ENCODE measurements at places on chromosomes 2 and 18.

GRCh38 chr2:61853086-61853846, 594 bp downstream of the FAM161A start:
- DNase-seq: no peak

DNA sequence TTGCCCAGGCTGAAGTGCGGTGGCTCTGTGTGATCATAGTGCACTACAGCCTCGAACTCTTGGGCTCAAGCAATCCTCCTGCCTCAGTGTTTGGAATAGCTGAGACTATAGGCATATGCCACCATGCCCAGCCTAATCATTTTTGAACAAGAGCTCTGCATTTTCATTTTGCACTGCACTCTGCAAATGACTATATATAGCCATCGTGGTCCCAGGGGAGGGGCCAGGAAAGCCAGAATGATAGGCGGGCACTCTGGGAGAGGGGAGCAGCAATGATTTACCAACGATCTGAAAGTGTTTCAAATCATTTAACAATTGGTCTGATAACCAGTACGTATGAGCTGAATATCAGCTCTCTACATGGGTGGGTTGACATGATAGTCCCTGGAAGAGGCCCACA, 22.3 kb upstream of the ST3GAL5 start:
- DNase-seq: no peak

- DNase-seq: no peak
These were observed 756 bp upstream of the OST4 start for GRCh38 chr2:27071990-27072830.

DNA sequence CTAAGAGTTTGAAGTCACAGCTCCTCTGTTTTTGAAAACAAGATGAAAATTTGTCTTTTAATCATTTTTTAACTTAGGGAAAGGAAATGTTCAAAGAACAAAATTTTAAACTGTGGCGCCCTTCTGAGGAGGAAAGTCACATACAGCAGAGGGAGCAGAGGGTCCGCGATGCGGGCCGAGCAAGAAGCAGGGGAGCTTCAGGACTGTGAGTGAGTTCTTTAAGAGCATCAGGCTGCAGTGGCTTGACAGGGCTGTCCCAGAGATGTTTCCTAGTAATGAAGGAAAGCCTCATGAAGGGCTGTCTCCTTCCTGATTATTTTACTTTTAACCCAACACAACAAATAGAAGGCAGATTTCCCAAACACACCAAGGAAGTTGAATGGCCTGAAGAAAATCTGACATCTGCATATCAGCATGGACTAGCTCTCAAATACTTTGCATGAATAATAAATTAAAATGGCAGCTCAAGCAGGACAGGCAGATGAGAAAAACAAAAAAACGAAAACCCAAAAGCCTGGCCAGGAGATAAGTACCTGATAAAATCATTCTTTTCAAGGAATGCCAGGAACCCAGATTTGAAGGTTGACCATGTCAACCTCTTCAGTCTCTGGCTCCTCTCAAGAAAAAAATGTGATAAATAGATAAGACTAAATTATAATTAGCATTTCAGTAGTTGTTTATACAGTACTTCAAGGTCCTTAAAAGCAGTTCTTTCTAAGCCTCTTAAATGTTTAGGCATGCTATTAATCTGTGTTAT, 60.8 kb downstream of the SLC40A1 start:
- DNase-seq: no peak

GRCh38 chr2:88838165-88838635, 146.7 kb downstream of the RPIA start:
- DNase-seq: no peak

DNA sequence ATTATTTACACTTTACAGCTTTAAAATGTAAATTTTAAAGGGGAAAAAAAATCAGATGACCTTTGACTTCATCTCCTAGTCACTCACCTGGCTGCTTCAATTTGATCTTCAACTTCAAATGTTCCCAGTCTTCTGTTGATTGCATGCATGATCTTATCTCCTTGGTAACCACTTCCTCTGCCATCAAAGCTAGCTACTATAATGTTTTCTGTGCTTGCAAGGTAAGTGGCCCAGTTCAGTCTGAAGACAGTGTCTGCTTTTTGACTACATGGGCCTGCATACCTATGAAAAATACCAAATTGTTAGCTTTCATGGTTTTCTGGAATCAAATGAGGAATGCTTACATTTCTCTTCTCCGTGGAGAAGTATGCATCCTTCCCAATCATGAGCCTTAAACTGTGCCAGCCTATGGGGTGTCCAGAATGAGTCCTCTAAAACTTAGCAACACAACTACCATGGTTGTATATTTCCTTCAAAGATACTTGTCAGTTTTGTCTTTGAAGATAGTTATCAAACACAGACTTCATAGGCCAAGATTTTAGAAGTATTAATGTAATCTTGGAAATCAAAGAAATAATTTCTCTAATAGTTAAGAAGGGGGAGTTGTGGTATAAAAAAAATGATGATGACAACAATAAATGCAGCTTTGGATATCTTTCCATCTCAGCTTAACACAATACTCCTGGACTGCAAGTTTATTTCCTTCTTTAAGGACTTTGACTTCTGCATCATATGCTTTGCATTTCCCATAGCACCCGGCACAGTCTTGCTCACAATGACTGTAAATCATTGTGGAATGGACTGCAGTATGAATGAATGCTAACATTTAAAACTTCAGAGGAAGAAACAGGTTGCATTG, 62.1 kb downstream of the DPP4 start:
- no peak for DNase-seq

Measured in activated naive CD4-positive, alpha-beta T cell (primary cell).